ENCODE measurements at places on chromosomes 2 and 18.

- no peak for DNase-seq
Observed at GRCh38 chr2:239466061-239466754, 65.4 kb upstream of the HDAC4 start.

- DNase-seq: no peak
Observed at GRCh38 chr2:19607931-19608771, 249.7 kb upstream of the OSR1 start.

- no peak for DNase-seq
Observed at GRCh38 chr18:74479486-74480148, 16.5 kb upstream of the CNDP2 start.

DNA sequence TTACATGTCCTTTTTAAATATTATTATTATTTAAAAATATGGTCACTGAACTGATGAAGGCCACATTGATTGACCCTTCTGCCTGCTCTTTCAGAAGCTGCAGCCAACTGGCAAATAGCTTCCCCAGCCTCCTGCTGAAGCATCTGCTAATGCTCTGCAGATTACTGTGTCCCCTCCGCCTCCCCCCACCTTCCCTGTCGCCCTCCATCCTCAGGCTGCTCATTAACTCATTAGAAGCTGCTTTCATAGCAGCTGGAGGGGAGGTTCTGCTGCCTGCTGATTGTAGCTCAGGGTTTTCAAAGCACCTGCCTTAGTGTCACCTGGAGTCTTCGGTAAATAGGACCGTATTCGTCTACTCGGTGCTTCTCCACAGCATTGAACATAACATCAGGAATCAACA, 24.8 kb upstream of the LMAN1 start:
- no peak for DNase-seq

DNA sequence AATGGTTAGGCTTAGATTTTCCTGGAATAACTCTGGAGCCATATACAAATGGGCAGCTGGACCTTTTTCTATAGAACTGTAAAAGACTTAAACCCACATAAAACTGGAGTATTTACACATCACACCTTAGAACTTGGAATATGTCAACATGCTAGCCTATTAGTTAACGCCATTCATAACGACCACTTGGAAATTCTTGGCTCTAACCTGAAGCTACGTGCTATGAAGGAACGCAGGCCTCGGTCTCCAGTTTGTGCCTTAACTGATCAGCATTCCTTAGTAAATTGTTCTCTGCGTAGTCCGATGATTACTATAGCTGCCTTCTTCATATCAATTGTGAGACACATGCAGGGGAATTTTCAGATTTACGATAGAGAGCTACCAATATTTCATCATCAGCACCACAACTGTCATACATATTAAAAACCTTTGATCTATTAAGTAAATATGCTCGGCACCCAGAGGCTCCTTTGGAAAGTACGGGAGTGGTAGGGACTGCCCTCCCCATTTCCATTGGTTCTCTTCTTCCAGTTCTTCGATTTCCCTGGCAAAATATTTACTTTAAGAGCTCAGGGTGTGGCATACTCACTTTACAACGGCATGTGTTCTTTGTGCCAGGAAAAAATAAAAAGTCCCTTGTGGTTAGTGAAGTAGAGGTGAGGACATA, 17.5 kb upstream of the CCL20 start:
- no peak for DNase-seq

DNA sequence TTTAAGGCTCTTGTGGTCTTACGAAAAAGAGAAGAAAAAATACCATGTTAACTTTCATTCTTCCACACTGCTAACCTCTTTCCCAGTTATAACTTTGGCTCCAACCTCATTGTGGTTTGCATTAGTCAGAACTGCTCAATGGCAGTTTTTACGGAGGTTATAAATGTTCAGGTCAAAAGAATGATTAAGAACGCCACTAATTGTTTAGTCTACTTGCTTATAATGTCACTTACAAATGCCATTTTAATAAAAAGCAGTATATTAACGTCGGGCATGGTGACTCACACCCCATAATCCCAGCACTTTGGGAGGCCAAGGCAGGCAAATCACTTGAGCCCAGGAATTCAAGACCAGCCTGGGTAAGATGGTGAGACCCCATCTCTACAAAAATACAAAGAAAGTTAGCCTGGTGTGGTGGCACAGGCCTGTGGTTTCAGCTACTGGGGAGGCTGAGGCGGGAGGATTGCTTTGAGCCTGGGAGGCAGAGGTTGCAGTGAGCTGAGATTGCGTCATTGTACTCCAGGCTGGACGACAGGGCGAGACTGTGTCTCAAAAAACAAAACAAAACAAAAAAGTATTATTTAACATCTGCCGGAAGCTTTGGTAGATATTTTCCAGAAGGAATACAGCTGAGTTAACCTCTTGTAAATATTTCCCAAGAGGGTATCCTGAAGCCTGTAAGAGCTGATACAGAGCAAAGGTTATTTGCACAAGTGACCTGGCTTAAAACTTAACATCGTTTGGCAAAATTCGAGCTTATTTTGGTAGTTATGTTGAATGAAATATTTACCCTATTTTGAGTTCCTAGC, 5.1 kb downstream of the AGPS start:
- no peak for DNase-seq

- no peak for DNase-seq
Observed at GRCh38 chr18:10410472-10411308, 43.7 kb upstream of the APCDD1 start.

DNA sequence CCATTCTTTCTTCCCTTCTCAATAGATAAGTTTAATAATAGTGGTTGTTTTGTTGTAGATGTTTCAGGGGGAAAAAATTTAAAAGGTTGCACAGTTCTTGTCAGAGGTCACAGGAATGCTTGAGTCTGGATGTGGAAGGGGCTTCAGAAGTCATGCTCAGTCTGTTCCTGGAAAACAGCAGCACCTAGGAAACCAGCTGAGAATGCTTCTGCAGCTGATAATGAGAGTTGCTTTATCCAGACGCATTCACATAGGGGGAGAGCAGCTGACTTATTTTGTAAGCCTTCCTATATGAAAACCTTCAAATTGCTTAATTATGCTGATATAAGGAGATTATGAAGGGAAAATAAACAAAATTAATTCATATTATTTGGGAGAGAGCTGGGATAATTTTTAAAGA, 235.5 kb downstream of the GULP1 start:
- DNase-seq: no peak

GRCh38 chr2:239190361-239190760, 210.5 kb downstream of the HDAC4 start:
- DNase-seq: no peak

- no peak for DNase-seq
Observed at GRCh38 chr2:33391529-33392255, 84.8 kb upstream of the RASGRP3 start.

GRCh38 chr2:121608367-121608766, 40.9 kb downstream of the CLASP1 start:
- DNase-seq: no peak

DNA sequence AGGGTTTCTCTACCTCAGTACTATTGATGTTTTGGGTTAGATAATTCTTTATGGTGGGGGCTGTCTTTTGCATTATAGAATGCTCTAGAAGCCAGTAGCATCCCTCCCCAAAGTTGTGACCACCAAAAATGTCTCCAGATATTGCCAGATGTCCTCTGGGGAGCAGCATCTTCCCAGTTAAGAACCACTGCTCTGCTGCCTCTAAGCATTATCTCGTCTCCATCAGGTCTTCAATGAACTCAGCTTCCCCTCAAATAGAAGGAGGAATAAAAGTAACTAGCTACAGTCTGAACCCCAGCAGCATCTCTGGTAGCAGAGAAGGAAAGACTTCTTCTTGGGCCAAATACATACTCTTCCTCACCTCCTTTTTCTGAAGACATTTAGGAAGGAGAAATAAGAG, 244.1 kb downstream of the AGPS start:
- no peak for DNase-seq

GRCh38 chr2:62812921-62813825, 107.7 kb downstream of the EHBP1 start:
- no peak for DNase-seq

- no peak for DNase-seq
Observed at GRCh38 chr2:99431587-99432275, 58.1 kb downstream of the REV1 start.

DNA sequence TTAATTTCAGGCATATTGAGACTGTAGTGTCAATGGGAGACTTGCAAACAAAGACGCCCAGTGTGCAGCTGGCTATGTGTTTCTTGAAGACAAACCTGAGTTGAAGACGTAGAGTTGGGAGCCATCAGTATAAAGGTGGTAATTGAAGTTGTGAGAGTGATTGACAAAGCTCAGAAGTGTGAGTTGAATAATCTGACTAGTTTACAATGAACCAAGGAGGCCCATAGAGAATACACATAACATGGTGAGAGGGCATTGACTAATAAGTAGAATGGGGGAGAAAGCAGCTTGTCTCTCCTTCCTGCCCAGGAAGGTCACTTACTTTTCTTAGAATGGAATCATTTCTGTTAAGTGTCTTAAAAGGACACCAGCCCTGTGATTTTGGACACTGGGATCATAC, 14.1 kb downstream of the SP110 start:
- no peak for DNase-seq

GRCh38 chr18:37266290-37266689, 299.3 kb downstream of the CELF4 start:
- no peak for DNase-seq

DNA sequence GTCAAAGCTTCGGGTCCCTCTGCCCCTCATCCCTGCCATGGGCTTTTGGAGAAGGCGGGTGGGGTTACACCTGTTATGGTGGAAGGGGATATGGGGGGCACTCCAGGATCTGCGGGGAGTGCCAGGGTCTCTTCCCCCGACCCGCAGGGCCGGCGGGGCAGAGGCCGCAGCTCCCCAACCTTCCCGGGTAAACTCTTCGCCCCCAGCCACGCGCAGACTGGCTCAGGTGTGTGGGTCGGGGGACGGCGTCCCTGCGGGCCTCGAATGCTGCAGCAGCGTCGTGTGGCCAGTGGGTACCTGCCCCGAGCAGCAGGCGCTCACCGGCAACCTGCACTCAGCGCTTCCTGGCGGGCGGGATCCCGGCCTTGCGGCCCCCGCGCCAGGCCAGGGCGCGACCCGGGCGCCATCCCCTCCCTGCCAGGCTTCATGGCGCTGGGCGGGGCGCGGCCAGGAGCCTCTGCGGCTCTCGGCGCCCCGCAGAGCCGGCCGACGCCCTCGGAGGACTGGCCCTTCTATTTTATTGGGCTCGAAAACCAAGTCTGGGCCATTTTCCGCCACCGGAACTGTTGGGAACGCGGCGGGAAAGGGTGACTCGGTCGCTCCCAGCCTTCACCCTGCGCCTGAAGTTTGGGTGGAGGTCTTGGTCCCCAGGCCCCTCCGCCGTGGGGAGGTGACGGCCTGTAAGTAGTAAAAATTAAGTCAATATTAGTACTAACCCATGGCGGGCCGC, 4.5 kb downstream of the GBX2 start:
- no peak for DNase-seq
